Tracheal epithelial cell (primary cell): ENCODE measurements at places on chromosomes 3 and 15. TPM values are rescaled to one million over a fixed set of nuclear protein-coding genes. Genes with fewer than 3 reads are reported as not detected.

RASL12 gene
- total RNA-seq: not detected in 2 replicates

CCNDBP1 gene
- 43.5 and 75.4 TPM in 2 replicates for total RNA-seq

TRAT1 gene
- total RNA-seq: not detected in 2 replicates

LRRN1 gene
- under 0.01 and 0.72 TPM in 2 replicates for total RNA-seq

MUC20 gene
- total RNA-seq: 1.7 TPM in 2 replicates
